ENCODE measurements at places on chromosomes 16 and 17. TPM values are rescaled to one million over a fixed set of nuclear protein-coding genes. Genes with fewer than 3 reads are reported as not detected.

- no peak for DNase-seq
Observed at GRCh38 chr16:25126820-25127232, 15.3 kb downstream of the LCMT1 start.

GRCh38 chr16:79264237-79265109 is 336.1 kb downstream of the MAF start:
- no peak for DNase-seq

- DNase-seq, result no peak
Observed at GRCh38 chr17:55814377-55814776, 63.5 kb downstream of the PCTP start.

- DNase-seq, result no peak
Observed at GRCh38 chr17:57724026-57724728, 20.9 kb downstream of the CCDC182 start.

- DNase-seq, result no peak
Observed at GRCh38 chr16:58127033-58127556, 2.1 kb downstream of the CFAP20 start.

DNA sequence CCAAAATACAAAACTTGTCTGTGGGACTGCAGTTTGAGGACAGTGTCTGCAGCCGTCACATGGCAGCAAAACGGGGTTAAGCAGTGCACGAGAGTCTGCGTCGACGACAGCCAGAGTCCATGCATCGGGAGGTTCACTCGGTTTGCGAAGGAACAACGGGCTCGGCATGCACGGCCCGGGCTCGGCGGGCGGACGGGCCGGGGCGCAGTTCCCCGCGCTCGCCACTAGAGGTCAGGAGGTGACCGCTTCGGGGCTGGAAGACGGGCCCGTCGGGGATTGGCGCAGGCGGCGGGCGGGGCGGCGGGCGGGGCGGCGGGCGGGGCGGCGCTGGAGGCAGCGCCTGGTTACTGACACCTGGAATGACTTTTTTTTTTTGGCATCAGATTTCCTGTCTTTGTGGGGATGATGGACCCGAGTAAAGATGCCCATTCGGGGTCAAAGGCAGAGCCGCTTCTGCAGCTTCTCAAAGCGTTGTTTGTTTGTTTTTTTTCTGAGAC is 6.5 kb downstream of the SCGB1C2 start:
- peak; percentile 69 for DNase-seq

GRCh38 chr16:11533588-11533987 is 53.1 kb downstream of the LITAF start:
- DNase-seq, result no peak

DNA sequence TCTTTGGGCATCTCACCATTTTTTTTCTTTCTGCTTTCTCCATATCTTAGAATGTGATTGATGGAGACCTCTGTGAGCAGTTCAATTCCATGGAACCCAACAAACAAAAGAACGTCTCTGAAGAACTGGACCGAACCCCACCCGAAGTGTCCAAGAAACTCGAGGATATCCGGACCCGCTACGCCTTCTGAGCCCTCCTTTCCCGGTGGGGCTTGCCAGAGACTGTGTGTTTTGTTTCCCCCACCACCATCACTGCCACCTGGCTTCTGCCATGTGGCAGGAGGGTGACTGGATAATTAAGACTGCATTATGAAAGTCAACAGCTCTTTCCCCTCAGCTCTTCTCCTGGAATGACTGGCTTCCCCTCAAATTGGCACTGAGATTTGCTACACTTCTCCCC is 48.0 kb downstream of the SF3B3 start:
- peak; percentile 76 for DNase-seq

DNA sequence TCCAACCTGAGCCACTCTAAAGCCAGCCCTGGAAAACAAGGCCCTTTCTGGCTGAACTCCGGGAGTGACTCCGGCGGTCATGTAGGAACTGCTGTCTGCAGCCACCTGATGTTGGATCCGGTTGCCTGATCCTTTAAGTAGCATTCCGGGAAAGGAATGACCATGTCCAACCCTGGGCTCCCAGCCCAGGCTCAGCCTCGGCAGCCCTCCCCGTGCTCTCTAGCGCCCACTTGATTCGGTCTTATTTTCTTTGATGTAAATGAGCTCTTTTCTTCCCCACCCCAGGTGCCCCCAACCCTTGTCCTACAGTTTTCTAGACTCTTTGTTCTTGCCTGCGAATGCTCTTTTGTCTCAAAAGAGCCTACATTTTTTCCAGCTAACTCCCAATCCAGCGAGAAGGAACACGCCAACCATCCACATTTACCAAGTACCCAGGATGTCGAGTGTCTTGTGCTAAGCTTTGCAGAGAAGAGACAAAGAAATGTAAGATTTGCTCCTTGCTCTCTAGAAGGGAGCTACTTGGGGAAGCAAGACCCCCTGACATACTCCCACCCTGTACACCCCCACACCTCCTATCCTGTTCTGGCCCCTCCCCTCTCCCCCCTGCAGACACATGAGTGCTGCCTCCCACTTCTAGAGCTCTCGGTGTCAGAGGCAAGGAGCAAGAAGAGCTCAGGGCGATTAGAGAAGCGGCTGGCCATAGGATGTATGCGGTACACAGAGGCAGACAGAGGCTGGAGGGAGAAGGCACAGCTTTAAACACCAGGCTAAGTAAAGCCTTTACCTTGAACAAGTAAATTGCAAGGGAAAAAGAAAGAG is 53.8 kb downstream of the COG7 start:
- no peak for DNase-seq

DNA sequence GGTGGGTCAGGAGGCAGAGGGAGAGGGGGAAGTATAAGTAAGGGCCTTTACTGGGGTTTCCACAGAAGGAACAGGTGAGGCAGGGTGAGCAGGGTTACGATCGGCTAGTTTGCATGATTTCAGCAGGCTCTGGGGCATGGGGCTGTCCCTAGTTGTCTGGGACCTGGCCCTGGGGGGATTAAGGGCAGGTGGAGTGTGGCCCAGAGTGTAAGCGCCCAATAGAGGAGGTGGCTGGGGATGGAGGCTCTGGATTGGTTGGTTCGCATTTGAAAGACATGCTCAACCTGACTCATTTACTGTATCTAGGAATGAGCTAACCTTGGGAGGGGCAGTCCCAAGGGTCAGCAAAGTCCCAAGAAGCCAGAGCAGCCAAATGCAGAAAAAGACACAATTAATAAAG is 230.3 kb downstream of the MAP2K4 start:
- no peak for DNase-seq

CD300E gene
- total RNA-seq, result not detected

KRT39 gene
- 8.8 TPM for total RNA-seq

HOXB3 gene
- 0.97 TPM for total RNA-seq

PIRT gene
- not detected for total RNA-seq
